ENCODE measurements at places on chromosomes 7 and 10.

DNA sequence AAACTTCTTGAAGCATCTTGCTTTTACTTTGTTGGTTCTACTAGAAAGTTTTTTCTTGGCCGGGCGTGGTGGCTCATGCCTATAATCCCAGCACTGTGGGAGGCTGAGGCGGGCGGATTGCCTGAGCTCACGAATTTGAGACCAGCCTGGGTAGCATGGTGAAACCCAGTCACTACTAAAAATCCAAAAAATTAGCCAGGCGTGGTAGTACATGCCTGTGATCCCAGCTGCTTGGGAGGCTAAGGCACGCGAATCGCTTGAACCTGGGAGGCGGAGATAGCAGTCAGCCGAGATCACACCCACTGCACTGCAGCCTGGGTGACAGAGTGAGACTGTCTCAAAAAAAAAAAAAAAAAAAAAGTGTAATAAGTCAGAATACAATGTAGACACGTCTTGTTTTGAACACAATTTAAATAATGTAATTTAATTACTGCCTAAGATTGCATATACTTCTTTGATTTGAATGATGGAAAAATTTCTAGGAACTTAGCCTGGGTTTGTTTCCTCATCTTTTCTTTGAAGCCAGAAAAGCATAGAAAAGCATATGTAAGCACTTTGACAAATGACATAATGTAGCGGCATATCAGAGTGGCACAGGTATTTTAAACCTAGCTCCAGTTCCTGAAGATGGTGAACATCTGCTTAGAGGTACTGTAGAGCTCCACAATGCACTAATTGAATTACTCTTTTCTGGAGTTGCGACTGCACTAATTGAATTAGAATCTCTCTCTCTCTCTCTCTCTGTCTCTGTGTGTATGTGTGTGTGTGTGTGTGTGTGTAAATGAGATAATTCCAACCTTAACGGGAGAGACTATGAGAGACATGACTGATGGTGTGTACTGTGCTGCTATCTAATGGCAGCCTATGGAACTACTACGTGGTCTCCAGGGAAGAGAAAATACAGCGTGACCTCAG, 87.8 kb downstream of the BTRC start:
- no peak overlapping the region for H3K27ac ChIP-seq
- DNase-seq: no peak
- no peaks in the 10 kb centered on the region for H3K36me3 ChIP-seq
- H3K27me3 ChIP-seq: no peaks in the 10 kb centered on the region
- peaks cover under 1% of the 10 kb centered on the region for H3K4me1 ChIP-seq
- H3K4me3 ChIP-seq: no peak overlapping the region

- H3K4me3 ChIP-seq: no peak overlapping the region
- no peaks in the 10 kb centered on the region for H3K4me1 ChIP-seq
- DNase-seq: no peak
- no peaks in the 10 kb centered on the region for H3K36me3 ChIP-seq
Observed at GRCh38 chr10:133537546-133538545, 10.7 kb downstream of the CYP2E1 start.

GRCh38 chr10:60573336-60573735, 183.7 kb upstream of the ANK3 start:
- DNase-seq: peak; percentile 78
- H3K36me3 ChIP-seq: no peaks in the 10 kb centered on the region
- H3K27me3 ChIP-seq: no peaks in the 10 kb centered on the region
- H3K4me1 ChIP-seq: peaks cover 25% of the 10 kb centered on the region
- H3K27ac ChIP-seq: peak overlapping the region; percentile 83

DNA sequence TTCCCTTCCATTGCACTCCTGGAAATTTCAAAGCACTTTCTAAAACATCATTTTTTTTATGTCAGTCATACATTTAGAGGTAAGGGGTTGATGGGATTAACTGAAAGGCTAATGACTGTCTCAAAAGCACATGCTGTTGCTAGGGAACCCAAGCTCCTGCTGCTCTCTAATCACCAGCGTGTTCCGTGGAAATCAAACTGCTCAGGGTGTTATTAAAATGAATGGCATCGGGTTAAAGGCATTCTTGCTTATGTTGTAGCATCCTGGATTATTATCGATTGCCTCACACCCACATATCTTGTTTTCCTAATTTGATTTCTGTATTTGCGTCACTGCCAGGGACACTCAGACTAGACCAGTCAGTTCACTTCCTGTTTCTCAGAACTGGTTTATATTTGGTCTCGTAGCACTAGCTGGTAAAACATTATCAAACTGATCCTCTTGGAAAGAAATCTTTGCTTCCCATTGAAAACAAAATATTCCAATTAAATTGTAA, 216.5 kb upstream of the MKLN1 start:
- no peaks in the 10 kb centered on the region for H3K36me3 ChIP-seq
- no peak overlapping the region for H3K4me3 ChIP-seq
- no peak for DNase-seq
- peak overlapping the region; percentile 99 for H3K27ac ChIP-seq
- H3K4me1 ChIP-seq: peaks cover 11% of the 10 kb centered on the region

DNA sequence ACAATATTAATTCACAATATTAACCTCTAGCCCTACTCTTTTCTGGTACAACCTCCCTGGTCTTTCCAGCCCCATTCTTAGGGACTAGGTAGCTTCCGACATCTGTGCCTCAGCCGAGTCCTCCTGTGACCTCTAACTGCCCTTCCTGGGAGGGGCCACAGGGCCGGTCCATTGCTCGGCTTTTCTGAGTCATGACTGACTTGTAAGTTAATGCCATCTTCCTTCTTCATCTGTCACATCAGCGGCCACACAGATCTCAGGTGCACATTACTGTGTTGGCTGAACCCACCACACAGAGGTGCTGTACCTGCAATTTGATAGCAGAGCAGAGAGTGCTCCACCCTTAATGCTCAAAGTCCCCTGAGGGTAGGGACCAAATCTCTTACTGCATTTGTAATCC, 4.1 kb upstream of the CPA4 start:
- no peak for DNase-seq
- no peaks in the 10 kb centered on the region for H3K4me1 ChIP-seq
- no peak overlapping the region for H3K4me3 ChIP-seq
- no peaks in the 10 kb centered on the region for H3K36me3 ChIP-seq

- DNase-seq: no peak
- no peaks in the 10 kb centered on the region for H3K4me1 ChIP-seq
- H3K27ac ChIP-seq: no peak overlapping the region
- H3K27me3 ChIP-seq: no peaks in the 10 kb centered on the region
Observed at GRCh38 chr7:13108061-13108460, 420.6 kb downstream of the ARL4A start.

GRCh38 chr7:23863209-23863787, 153.3 kb downstream of the STK31 start:
- H3K4me1 ChIP-seq: no peaks in the 10 kb centered on the region
- DNase-seq: peak; percentile 4
- H3K36me3 ChIP-seq: no peaks in the 10 kb centered on the region
- H3K27ac ChIP-seq: no peak overlapping the region

DNA sequence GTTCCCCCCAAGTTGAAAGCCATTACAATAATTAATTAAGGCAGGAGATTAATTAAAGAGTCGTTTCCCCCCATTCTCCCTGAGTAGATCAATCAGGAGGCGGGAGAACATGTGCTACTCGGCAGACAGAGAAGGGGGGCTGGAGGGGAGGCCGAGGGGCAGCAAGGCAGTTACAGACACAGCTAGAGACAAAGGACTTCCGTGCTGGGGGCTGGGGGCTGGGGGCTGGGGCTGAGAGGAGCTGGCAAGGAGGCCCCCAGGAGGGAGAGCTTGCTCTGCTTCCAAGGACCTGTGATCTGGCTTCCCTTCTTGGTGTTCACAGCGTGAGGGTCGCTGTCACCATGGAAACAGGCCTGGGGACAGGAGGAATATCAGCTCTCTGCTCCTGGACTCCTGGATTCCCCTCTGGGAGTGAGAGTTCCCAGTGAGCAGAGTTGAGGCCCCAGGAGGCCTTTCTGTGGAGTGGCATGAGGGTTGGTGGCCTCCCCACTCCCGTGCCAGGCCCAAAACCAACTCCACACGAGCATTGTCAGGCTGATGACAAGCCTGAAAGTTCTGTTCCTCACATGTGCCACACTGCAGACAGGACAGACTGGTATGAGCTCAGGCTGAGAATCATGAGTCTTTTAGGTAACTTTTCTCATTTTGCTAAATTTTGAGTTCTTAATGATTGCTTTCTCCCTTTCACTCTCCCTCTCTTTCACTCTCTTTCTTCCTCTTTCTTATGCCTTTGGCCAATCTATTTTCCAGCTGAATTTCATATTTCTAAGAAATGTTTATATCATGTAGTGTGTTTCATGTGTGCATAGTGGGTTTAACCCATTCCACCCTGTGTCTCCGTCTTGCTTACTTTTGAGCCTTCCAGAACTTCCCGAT, 16.4 kb downstream of the FAM241B start:
- H3K27ac ChIP-seq: no peak overlapping the region
- H3K27me3 ChIP-seq: no peaks in the 10 kb centered on the region
- no peak for DNase-seq
- H3K36me3 ChIP-seq: no peaks in the 10 kb centered on the region
- H3K4me1 ChIP-seq: no peaks in the 10 kb centered on the region
- no peak overlapping the region for H3K4me3 ChIP-seq
